ENCODE measurements at places on chromosomes 1 and 21.
A peak's percentile ranks its signal among the peaks of the same experiment; 100 is the strongest.

- no peak for DNase-seq
Measured at GRCh38 chr21:42799516-42799915, 79.8 kb downstream of the WDR4 start.

DNA sequence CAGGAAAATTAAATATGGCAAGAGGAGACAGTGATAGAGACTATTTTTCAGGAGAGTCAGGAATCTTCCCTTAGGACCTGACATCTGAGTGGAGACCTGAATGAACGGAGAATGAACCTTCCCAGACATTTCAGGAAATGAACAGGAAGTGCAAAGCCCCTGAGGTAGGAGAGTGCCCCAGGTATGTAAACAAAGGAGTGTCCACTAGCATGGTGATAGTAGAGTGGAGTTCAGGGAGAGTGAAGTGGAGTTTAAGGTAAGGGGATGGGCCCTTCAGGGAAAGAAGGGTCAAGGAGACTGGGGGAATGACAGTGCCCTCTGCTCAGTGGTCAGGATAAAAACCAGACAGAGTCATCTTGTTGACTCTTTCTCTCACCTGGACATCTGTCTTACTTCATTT, 19.3 kb downstream of the MYBPH start:
- DNase-seq, result no peak

GRCh38 chr1:197080323-197080722, 13.3 kb upstream of the F13B start:
- DNase-seq, result no peak

DNA sequence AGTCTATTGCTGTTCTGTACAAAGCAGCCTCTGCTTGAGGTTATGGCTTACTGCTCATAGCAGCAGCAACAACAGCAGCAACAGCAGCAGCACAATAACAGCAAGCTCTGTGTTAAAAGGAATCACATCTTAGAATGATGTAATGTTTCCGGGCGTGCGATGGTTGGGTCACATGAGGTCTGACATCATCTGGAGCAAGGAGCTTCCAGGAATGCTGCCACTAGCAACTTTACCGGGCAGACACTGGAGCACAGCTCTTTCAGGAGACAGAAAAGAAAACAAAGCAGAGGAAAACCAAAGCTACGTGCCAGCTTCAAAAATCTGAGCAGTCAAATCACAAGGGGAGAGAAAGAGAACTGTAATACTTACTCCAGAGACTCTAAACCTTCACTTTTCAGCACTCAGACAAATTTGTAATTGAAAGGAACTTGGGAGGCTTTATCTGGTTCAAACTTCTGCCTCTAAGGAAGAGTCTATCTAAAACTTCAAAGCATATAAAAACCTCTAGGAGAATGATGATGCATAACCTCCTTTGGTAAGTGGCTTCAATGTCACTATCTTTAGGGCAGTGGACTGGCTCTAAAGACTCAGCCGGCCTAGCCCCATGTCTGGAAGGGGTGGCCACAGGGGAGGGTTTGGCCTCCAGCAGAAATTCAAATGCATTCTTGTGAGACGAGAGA, 28.3 kb upstream of the RAB3GAP2 start:
- DNase-seq, result no peak

DNA sequence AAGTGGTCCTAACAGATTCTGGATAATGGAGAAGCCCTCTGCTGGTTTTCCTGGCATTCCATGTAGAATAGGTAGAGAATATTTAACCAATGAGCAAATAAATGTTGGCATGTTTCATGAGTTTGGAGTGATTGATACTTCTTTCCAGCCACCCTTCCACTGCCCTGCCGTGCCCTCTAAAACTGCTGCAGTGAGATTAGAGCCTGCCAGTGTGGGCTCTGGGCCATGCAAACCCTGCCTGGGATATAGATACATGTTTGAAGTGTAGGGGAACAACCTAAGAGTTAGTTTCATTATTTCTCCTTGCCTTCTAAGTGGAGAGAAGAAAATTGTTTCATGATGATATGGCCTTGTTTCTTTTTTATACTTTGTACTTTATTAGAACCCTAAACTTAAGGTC, 10.4 kb downstream of the UBE2Q1 start:
- DNase-seq, result no peak

DNA sequence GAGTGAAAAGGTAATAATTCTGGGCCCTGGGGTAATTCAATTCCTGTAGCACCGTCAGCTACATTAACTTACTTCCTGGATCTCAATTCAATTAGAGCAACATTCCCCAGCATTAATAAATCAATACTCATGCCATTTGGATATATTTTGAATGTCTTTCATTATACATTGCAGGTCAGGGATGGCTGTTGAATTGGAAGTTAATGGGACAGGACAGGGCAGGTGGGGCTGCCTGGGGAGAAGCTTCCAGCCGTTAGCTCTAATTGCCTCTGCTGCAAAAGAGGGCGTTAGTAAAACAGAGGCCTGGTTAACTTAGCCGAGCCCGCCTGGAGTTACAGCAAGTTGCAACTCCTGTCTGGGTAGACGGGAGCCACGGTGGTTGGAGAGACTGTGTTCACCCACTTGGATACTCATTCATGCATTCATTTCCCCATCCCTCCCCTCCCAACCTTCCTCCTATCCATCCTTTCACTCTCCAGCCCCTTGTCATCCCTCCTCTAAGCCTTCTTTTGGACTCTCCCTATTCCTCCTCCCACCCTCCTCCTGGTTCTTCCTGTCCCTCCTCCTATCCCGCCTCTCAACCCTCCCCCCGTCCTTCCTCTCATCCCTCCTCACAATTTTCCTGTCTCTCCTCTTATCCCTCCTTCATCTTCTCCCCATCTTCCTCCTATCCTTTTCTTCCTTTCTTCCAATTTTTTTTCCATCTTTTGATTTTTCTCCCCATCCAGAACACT, 137.6 kb upstream of the RUNX3 start:
- no peak for DNase-seq

GRCh38 chr1:156384007-156384406, 15.0 kb downstream of the RHBG start:
- no peak for DNase-seq

DNA sequence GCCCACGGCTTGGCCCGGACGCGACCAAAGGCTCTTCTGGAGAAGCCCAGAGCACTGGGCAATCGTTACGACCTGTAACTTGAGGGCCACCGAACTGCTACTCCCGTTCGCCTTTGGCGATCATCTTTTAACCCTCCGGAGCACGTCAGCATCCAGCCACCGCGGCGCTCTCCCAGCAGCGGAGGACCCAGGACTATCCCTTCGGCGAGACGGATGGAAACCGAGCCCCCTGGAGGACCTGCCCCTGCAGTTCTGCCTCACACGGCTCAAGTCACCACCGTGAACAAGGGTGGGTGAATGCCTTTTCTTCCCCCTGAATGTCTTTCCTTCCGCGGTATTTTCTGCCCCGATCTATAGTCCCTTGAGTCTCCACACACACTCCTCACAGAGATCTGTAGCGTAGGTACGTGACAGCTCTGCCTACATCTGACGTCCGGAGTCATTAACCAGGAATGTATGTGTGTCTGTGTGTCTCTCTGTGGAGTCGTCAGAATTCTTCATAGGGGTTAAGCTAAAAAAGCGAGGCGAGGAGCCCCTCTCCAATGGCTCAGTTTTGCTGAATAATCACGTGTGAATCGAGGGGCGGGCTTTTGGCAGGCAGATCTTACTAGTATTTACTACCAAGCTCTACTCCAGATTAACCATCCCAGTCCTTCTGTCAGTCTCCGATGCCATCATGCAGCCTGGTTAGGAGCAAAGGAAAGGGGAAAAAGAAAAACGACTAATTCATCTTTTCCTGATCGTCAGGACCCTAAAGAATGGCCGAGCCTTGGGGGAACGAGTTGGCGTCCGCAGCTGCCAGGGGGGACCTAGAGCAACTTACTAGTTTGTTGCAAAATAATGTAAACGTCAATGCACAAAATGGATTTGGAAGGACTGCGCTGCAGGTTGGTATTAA, at the start of gene CDKN2C:
Gene CDKN2C, plus strand, starts transcription at position 635 of the 898 bp plus-strand sequence. Its CDS starts 124 bp downstream, at position 759.
- peak; percentile 90 for DNase-seq

DNA sequence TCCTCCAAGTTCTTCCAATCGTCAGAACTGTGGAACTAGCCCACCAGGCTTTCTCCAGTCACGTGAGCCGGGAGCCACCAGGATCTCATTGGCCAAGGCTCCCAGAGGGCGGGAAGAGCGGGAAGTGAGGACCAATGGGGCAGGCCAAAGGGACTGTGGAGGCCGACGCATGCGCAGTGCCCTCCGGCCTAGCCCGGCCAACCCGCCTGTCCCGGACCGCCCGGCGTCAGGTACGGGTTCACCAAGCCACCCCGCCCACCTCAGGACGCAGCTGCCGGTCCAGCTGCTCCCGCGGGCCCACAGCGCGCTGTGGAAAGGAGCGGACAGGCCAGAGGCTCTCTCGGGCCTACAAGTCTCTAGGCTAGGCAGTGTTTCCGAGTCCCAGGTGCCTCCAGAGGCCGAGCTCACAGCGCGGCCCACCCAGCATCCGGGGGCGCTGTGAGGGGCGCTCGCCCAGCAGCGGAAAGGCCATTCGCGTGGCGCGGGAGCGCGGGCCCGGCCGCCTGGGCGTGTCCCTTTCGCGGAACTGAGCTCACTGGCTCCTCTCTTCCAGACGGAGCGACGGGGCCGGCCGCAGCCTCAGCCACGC, 10.9 kb downstream of the OR14I1 start:
- no peak for DNase-seq
